ENCODE measurements at places on chromosomes 5 and 9.

DNA sequence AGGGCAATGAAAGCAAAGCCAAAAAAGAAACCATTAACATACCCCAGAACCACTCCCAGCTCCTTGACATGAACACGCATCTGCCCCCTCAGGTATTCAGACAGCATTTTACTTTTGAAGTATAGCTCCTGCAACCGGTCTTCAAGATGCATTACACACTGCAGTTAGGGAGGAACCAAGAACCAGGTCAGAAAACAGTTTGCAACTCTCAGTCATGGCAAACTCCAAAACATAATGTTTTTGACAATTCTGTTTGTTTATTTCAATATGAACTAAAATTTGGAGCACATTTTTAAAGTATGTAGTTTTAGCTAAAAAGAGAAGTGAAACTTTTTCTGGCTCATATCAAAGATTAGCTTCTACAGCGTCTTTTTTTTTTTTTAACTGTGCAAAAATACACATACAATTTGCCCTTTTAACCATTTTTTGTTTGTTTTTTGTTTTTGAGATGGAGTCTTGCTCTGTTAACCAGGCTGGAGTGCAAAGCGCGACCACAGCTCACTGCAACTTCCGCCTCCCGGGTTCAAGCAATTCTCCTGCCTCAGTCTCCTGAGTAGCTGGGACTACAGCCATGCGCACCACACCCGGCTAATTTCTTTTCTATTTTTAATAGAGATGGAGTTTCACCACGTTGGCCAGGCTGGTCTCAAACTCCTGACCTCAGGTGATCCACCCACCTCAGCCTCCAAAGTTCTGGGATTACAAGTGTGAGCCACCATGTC, 12.2 kb upstream of the RAPGEF6 start:
- no peak for DNase-seq

DNA sequence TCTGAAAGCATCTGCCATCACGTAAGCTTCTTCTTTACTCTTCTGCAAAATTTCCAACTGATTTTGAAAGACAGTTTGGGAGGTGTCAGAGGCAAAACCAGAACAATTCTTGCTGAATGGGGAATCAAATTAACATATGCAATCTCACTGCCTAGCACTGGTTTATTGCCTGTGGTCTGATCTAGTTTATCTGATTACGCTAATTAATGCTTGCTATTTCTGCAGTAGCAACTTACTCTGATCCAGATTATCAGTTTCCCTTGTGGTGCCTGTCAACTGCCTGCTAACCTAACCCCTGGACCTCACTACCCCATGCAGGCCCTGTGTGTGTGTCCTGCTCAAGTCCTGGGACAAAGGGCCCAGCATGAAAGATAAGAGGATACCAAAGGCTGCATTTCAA, 40.3 kb downstream of the CCDC125 start:
- no peak for DNase-seq

DNA sequence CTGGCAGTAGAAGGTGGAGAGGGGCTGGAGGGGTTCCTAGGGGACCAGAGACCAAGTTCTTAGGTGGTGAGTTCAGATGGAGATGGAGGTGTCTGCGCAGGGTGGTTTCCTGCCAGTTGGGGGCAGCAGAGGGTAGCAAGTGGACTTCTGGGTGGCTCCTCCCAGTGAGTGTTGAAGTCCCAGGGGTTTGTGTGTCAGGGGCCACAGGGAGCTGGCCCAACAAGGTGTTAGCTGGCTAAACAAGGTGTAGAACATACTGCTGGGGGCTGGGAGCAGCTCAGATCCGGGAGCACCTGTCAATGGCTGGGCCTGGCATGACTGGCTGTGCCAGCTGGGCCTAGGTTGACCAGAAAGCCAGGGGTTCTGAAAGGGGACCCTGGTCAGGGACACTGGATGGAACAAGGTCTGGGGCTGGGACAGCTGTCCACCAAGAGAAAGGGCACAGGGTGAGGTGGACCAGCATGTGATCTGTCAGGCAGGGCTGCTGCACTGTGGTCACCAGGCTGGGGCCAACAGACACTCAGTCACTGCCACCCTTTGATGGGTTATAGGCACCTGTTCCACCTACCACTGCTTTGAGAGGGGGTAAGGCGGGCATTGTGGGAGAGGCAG, 35.6 kb downstream of the DAB2IP start:
- DNase-seq: peak; percentile 88

DNA sequence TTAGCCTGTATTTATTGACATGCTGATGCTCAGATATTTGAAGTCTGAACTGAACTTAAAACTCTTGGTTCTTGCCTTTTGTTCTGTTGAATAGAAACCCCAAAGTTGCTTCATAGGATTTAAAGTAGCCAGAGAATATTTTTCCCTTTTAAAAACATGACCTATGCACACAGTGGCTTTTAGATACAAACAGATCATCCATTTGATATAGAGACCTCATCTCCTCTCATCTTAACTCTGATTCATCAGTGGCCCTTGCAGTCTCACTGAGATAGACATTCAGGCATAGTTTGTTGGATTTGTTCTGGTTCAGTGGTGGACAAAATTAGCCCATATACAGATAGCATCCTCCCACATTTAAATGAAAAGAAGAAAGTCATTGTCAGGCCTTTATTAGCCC, 43.5 kb upstream of the PJA2 start:
- DNase-seq: no peak

DNA sequence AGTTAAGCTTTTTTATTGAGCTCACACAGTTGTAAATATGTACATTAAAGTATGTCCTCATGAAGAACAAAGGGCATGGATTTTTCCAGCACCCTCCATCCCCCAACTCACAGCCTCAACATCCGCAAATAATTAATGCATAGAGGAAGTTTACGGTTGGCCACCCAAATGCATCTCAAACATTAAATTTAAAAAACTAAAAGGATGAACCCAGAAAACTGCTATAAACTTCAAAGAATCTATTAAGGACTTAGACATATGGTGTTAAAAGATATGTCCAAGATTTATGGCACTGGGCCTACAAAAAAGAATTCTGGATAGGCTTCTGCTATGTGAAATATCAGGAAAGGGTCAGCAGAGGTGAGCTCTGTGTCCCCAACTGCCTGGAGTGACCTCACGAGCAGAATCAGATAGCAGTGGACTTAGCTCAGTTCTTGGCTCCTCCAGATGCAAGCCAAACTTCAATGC, 54.0 kb upstream of the TNC start:
- no peak for DNase-seq

GRCh38 chr5:43700601-43701000, 97.6 kb downstream of the NNT start:
- DNase-seq: no peak

DNA sequence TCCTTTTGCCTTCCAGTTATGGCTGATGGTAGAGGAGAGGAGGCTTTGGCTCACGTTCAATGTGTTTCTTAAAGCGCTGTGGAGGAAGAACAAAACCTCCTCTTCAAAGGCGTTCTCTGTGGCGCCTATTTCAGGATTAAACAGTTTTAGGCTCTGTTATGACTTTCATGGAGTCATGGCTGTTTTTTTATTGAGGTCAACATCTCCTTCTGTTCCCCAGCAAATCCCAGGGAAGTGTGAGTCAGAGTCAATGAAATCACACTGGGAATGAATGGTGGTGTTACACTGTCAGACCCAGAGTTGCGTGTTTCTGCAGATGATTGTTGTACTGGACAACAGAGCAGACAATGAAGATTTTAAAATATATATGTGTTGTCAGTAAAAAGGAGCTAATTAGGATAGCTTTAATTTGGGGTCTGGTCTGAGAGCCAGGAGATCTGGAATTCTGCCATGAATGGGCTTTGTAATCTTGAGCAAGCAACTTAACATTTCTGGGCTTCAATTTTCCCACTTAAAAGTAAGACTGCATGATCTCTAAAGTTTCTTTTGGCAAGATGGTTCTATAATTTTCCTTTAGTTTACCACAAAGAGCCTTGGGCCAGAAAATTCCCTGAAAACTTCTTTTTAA, 240.7 kb downstream of the CSNK1G3 start:
- peak; percentile 39 for DNase-seq

- DNase-seq: no peak
Measured at GRCh38 chr9:86329649-86330048, 24.6 kb downstream of the TUT7 start.

DNA sequence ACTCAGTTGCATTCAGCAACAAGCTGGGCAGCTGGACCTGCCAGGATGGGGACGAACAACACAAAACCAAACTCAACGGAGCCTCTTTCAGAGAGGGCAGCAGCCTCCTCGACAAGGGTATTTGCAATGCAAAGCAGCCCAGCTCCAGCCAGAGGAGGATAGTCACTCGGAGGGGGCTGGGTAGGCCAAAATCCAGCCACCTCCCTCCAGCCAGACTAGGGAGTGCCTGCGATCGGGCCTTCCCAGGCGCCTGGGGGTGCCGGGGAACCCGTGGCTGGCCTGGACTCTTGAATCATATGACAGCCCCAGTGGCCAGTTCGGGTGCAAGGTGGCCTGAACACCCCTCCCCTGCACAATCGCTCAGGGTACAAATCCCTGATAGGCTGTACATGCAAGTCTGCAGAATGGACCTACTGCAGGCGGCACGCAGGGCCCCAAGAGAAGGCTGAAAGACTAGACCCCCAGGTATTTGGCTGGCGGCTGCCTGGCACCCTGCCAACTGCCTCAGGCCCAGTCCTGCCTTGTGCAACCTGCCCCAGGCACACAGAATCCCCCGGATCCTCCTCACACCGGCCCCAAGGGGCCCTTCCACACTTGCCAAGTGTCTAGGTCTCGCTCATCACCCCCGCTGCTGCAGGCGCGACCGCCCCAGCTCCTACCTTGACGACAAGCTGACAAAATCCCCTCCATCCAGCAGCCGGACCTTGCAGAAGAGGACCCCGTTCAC, 1.3 kb downstream of the EEIG1 start:
- DNase-seq: peak; percentile 82

GRCh38 chr5:168088410-168089173, 202.9 kb upstream of the WWC1 start:
- DNase-seq: no peak

DNA sequence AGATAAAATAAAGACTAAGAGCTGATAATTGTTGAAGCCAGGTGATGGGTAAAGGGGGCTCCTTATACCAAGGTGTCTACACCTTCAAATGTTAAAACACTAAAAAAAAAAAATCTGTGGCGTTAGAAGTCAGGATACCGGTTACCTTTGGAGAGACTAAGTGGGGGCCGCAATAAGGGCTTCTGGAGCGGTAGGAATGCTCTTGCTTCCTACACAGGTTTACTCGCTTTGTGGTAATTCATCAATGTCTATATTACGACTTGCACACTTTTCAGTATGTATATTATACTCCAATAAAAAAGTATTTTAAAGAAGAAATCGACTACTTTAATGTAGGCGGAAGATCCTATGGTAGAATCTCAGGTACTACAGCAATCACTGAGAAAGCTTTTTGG, 12.5 kb downstream of the MRPS27 start:
- no peak for DNase-seq

DNA sequence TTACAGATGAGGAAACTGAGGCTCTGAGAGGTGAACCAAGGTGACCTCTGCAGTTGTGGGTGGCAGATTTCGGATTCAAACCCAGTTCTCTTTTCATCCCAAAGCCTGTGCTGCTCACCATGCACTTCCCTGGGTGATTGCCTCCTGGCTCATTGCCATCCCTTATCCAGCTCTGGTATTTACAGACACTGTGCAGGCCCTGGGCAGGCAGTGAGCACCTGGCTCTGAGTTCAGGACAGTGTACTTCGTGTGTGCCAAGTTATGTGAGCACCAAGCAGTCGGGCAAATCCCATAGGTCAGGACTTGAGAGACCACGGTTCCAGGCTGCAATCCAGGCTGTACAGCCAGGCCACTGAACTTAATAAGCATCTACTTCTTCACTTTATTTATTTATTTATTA, 1.4 kb downstream of the LRSAM1 start:
- no peak for DNase-seq

DNA sequence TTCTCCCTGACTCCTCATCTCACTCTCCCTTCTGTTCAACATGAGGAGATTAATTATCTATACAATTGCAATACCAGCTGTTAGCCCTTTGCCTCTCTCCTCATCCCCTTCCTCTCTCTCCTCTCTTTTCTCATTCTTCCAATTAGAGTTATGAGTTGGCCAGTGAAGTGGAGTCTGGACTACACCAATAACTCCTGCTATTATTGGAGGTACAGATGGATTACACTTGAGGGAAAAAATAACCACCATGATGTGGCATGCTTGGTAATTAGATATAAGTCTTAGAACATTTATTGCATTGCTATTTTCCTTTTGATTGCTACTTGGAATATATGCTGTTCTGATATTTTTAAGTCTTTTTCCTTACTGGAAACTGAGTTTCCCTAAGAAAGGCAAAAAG, 159.2 kb downstream of the FRMD3 start:
- DNase-seq: no peak

DNA sequence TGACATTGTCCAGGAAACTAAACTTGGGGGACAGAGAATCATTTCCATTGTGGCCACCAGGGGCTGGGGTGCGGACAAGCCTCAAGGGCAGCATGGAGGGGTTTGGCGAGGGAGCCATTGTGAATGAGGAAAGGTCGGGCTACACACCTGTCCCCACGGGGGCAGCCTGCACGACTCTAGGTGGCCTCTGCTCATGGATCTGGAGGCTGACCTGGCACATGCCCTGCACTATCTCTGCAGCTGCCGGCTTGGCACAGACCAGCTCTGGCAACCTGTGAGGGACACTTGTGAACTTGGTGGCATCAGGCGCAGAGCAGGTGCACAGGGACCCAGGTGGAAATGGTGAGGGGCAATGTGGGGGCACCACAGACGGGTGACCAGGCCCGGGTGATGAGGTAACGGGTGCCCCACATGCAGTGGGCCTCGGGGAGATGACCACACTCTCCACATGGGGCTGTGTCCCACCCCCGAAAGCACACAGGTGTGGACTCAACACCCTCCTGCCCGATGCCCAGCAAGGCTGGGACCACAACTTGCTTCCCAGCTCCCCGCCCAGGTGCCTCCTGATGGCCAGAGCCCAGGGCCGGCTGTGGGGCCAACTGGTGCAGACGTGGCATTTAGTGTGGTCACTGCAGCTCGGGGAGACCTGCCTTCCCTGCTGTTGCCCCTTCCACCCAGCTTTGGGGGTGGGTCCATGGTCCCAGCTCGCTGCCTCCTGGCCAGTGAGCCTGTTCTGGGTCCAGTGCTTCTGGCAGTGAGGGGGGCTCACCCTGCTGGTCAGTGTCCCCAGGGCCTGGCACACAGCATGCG, 60.9 kb upstream of the UBAC1 start:
- DNase-seq: no peak

GRCh38 chr5:172347496-172348052, 64.0 kb upstream of the UBTD2 start:
- no peak for DNase-seq

GRCh38 chr5:180499684-180500083, 5.5 kb downstream of the CNOT6 start:
- DNase-seq: no peak

DNA sequence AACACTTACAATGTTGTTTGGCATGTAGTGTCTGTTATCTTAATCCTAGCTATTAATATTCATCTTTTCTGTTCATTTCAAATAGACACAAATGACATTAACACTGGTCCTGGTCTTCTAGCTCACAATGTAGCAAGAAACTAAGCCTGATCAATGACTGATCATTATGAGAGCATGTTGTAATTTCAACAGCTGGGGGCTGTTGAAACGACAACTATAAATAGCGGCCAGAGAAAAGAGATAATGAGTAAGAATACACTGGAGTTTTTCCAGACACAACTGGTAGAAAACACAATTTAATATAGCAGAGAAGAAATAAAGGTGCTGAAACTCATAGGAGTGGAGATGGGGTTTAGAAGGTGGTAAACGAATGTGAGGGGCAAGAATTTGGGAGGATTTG, 89.2 kb downstream of the HTR4 start:
- DNase-seq: no peak

- no peak for DNase-seq
Measured at GRCh38 chr9:114820776-114821501, 15.1 kb upstream of the TNFSF15 start.

GRCh38 chr5:172561151-172561550, 79.9 kb upstream of the NEURL1B start:
- no peak for DNase-seq
